Left forelimb (tissue), 1 donor: ENCODE measurements at places on chromosomes 11 and 22.

DNA sequence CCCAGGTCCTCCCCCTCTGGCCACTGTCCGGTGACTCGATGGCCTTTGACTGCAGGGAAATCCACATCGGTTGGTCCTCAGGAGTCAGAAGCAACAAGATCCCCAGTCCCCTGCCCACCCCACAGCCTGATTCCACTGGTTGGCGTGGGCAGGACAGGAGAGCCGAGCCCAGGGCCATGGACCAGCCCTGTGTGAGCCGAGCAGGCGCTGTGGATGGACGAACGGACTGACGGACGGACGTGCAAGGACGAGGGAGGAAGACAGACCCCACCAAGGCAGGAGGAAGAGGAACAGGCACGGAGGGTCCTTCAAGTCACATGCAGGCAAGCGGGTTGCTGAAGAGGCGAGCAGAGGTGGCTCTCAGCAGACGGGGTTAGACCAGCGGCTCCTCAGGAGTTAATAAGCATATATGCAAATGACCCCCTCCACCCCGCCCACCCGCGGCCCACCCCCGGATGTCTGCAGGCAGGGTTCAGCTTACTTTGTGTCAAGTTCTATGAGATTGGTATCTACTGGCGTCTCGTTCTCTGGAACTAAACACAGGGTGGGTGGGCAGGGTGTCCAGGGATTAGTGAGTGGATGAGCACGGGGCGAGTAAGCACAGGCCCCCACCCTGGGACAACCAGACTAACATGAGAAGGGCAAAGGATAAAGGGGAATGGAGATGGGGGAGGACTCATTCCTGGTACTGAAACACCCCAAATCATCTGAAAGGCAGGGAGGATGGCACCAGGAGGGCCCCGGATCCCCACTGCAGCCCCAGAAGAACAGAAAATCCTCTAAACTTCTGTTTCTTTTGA, 26.8 kb downstream of the TPBGL start:
- peak; percentile 55 for DNase-seq

DNA sequence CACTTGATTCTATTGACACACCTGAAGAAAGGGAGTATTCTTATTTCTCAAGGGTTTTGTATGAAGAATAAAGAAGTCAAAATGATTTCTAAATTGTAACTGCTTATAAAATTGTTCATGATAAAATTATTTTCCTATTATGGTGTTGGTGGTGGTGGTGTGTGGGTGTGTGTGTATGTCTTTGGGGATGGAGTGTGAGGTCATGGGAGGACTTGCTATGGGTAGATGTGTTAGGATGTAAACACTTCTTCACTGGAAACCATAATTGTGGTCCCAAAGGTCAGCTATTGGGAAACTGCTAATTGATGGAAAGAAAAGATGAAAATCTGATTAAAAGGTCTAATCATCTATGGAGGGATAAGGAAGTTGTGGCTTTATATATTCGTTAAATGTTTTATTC, 5.1 kb downstream of the TRIM22 start:
- DNase-seq: no peak

GRCh38 chr22:42769574-42770447, 49.1 kb upstream of the A4GALT start:
- DNase-seq: no peak

- no peak for DNase-seq
Measured at GRCh38 chr11:118628861-118629549, 21.6 kb downstream of the PHLDB1 start.

DNA sequence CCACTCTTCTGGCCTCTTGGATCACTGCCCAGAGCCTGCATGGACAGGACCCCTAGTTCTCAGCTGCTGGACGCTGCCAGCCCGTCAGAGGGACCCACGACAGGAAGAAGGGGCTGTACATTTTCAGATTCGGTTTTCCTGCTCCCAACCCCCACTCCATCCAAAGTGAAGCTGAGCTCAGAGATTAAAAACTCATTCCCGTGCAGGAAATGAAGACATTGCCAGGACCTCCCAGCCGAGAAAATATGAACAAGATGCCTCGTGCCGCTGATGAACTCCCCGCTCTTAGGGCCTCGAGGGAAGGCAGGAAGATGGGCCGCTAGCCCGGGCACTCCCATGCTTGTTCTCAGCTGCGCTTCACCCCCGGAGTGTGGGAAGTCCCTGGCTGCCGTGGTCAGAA, 36.1 kb downstream of the RPUSD4 start:
- DNase-seq: no peak

DNA sequence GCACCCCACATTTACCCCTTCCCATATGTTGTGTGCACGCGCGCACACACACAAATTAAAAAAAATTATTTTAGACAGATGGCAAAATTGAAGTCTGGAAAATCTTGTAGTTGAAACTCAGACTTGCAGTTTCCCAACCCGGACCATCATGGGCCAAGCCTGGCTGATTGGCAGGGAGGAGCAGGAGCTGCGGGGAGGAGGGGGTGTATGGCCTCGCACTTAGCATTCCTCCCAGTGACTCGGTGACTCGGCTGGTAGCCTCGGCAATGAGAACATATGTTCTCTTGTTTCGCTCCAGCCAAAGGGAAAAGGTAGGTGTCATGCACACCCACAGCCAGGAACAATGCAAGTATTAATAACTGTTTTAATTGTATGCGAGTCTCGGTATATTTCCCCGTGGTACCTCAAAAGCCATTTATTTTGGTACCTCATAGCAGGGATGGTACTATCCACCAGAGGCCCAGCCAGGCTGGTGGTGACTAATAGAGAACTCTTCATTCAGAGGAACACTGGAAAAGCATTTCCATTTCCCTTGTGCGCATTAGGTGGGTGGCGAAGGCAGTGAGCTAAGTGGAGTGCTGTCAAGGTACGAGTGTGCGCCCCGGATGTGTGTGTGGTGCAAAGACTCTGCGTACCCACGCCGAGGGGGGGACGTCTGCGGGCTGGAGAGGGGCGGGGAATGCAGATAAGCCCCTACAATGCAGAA, 92.5 kb downstream of the DSCAML1 start:
- no peak for DNase-seq

- no peak for DNase-seq
Measured at GRCh38 chr11:2651054-2651617, 48.7 kb downstream of the KCNQ1OT1 start.

- DNase-seq: peak; percentile 62
Measured at GRCh38 chr22:48752451-48753380, 1075.0 kb downstream of the BRD1 start.

DNA sequence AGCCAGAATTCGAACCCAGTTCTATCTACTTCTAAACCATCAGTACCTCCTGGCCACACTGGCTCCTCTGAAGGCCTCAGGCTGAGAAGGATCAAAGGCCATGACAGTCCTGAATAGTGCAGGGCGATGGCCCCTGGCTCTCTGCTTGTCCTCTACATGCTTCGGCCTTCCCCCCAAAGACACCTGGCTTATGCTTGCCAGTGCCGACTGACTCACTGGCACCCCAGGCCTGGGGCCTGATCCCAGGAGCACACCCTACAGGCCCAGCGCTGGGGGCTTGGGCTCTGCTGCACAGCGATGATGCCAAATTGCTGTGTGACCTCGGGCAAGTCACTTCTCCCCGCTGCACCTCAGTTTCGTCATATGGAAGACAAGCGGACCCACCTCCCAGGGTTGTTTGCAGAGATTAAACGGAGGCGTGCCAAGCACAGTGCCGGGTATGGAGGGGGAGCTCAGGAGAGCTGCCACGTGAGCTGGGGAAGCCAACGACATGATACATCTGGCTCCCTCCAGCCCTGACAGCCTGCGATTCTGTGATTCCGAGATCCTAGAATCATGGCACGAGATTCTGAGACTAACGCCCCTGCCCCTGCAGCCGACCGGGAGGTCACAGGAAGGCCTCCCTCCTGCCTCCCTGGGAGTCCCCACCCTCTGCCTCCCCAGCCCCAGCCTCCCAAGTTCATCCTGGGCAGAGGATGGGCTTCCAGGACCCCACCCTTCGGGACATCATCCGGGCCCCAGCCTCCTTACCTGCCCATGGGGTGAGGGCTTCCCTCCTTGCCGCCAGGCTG, 1.0 kb downstream of the SSTR3 start:
- DNase-seq: no peak

- no peak for DNase-seq
Measured at GRCh38 chr11:67494371-67495233, 10.6 kb downstream of the PITPNM1 start.

DNA sequence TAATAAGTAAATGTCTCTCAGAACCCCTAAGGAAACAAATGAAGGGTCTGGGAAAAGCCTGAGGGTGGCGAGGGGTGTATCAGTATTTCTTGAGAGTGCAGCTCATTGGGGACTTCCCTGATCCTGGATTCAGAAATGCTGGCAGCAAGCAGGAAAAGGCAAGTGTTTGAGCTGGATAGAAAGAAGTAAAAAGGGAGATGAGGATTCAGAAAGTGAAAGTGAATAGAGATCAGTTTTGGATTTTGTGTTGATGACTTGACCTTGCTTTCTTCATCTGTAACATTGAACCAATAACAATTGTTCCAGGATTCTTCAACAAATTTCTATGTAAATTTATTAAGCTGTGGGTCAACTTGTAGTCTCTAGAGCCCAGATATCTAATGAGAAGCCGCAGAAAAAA, 66.9 kb upstream of the CTSC start:
- no peak for DNase-seq

DNA sequence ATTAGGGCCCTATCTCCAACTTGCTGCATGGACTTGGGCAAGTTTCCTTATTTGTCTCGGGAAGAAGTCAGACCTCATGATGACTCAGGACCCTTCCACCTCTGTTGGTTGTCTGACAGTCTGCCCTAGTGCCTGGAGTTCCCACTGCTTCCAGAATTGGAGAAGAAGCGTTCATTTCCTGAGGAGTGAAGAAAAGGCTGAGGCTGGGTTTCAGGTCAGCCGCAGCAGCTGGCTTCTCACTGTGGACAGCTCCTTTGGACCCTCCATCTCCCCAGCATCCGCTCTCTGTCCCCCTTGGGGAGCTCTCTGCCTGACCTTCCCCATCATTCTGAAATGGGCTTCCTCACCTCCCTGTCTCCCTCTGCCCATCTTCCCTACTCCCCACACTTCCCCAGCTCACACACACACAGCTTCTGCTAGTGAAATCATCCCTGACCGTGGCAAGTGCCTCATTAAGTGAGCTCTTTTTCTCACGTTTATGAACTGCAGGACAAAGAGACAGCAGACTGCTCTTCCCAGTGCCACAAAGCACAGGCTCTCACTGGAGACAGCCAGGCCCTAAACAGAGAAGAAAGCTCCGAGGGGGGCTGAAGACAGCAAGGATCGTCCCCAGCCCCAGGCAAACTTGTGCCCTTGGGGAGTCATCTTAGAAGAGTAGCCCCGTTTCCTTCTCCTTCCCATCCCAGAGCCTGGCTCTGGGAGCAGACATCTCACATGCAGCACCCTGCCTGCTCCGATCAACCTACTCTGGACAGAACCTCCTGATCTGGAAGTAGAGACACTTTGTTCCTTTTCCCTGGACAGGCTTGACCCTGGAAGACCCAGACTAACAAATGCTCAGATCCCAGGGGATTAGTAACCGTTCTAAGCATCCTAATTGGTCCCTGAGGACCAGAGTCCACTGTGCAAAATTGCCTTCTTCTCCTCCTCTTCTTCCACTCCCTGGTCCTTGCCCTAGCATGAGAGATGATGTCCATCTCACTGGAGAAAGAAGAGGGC, 157.9 kb downstream of the FEZ1 start:
- DNase-seq: peak; percentile 56

- DNase-seq: no peak
Measured at GRCh38 chr11:108934289-108934688, 269.4 kb downstream of the DDX10 start.

DNA sequence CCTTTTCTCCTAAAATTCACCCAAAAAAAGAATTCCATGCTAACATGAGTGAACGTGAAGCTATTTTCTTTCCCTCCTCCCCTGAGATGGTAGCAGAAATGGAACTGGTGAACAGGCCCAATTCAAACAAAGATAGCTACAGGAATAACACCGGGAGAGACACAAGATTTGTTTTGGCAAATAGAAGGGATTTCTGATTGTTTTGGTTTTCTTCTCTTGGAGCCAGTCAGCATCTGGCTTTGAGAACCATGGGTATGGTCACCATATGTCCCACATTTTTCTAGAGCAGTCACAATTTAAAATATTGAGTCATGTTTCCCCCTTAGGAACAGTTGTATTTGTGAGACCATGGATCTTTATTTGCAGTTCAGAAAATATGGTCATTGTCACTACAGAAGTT, 214.1 kb downstream of the FAM76B start:
- DNase-seq: no peak

DNA sequence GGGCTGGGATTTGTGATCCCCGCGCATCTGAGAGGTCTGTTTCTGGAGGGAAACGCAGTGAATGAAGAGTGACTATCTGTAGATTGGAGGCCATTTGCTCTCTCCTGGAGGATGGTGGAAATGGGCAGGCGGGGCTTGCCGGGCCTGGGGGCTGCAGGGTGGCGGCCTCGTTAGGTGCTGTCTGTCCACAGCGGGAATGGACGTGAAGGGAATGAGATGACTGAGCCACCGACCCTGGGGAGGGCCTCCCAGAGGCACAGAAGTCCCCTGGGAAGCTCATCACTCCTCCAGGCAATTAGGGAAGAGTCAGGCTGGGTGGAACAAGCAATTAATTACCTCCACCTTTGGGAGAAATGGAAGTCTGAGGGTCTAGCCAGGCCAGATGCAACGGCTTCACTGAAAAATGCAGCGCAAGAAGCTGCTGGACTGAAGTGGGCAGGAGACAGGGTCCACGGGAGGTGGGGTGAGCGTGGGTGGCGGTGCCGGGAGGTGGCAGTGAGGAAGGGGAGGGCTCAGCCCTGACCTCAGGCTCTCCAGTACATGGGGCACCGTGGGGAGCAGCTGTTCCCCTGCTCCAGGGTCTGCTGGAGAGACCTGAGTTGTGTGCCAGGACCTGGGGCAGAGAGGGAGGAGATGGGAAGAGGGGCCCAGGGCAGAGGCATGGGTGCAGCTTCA, 524.5 kb downstream of the BRD1 start:
- DNase-seq: peak; percentile 42

DNA sequence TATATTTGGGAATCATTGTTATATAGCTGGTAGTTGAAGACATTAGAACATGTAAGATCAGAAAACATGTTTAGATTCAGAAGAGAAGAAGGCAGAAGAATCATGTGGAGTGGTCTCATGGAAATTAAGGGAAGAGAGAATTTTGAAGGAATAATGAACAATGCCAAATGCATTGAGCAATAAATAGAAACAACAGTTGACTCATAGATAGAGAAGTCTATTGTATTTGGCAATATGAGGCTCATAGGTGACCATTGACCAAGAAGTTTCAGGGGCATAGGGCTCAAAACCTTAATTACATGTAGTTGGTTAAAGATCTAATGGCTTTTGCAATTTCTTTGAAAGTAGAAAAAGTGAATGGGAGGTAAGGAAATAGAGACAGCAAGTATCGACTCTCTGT, 123.9 kb downstream of the PAX6 start:
- no peak for DNase-seq

DNA sequence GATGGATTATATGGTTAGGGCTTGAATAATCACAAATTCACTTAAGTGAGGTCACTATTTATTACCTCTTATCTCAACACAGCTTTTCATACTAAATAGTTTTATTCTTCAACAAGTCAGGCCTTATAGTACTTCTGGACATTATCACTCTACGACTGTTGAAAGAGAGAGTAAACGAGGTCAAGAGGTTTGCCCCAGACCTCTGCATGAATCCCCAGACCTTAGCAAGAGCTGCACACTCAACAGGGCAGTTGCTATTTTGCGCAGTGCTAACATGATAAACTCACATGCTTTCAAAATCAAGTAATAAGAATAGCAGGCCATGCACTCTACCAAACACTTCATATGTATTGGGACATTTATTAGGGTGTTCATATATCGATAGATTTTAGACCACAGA, 60.5 kb downstream of the DDI1 start:
- DNase-seq: no peak

GRCh38 chr22:18071968-18072310, 5.9 kb upstream of the PEX26 start:
- no peak for DNase-seq

GRCh38 chr22:41919357-41920224, 4.7 kb upstream of the SHISA8 start:
- DNase-seq: no peak

GRCh38 chr11:102240502-102240901, 76.8 kb upstream of the BIRC3 start:
- DNase-seq: no peak
